Head of caudate nucleus (tissue), 42 donors: ENCODE measurements at places on chromosomes 5 and 9.

- DNase-seq: no peak
Observed at GRCh38 chr9:127253446-127253845, 11.1 kb upstream of the GARNL3 start.

DNA sequence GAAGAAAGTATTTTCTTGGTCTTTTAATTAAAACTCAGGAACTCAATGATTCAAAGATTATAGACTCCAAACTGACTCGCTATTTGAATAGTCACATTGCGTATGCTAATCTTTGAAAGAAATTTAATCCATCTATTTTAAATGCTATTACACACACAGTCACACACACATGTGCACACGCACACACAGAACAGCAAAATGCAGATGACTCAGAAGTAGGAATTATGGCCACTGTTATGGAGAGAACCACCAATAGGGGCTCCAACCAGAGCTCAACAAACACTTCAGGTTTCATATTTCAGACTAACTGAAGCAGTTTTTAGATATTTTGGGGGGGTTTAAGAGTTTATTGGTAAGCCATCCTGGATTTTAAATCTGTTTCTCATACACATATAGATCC lies 1917.9 kb downstream of the EFNA5 start:
- DNase-seq: no peak

GRCh38 chr5:146426853-146427618 lies 20.1 kb upstream of the TCERG1 start:
- DNase-seq: no peak

GRCh38 chr5:160442824-160443431 lies 21.3 kb downstream of the PTTG1 start:
- DNase-seq: no peak

- peak; percentile 80 for DNase-seq
Observed at GRCh38 chr9:126366366-126367011, 39.9 kb downstream of the MVB12B start.

DNA sequence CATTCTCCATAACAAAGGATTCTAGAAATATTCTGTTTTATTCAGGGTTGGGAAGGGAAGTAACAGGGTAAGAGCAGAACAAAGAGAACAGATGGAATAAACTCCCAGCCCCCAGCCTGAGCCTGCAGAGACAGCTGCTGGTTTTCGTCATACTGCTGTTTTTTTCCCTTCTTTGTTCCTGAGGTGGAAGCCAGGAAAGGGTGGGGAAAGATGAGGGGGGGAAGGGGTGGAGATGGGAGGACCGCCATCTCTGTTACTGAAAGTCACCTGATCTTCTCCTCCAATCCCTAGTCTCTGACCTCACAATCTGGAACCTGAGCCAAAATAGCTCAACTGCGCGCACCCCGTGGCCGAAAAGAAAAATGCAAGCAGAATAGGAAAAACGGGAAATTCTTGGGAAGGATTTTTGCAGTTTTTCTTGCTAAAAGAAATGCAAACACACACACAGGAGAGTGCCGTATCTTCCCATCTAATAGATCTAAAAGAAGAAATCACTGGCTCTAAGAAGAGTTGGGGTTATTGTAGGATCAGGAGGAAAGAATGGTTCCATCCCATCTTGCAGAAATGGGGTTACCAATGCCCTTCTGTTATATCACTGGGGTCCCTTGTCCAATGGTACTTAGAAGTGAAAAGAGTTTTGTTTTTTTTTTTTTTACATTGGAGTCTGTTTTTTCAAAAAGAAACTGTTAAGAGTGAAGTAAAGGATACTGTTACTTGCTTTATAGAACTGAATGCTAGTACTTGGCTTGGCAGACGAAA lies 57.9 kb downstream of the DIAPH1 start:
- DNase-seq: peak; percentile 91

DNA sequence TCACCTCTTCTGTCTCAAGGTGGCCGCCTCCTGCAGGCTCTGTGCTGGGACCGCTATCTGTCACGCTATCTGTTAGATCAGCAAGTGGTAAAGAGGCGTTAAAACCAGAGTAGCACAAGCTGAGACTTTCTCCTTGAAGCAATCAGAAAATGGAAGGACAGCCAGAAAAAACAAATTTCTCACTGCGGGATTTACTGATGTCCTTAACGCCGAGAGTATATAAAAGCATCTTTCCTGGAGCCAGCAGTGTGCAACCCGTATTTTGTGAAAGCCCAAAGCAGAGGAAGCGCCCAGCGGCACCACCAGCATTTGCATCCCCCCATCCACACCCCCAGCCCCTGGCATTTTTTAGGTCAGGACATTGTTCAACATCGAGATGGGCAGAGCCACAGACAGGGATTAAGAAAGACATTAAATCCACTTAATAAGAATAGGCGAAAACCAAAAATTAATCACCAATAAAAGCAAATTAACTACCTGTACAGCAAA lies 48.6 kb downstream of the DUSP1 start:
- DNase-seq: no peak

- DNase-seq: no peak
Observed at GRCh38 chr5:67338421-67338820, 141.8 kb upstream of the CD180 start.

DNA sequence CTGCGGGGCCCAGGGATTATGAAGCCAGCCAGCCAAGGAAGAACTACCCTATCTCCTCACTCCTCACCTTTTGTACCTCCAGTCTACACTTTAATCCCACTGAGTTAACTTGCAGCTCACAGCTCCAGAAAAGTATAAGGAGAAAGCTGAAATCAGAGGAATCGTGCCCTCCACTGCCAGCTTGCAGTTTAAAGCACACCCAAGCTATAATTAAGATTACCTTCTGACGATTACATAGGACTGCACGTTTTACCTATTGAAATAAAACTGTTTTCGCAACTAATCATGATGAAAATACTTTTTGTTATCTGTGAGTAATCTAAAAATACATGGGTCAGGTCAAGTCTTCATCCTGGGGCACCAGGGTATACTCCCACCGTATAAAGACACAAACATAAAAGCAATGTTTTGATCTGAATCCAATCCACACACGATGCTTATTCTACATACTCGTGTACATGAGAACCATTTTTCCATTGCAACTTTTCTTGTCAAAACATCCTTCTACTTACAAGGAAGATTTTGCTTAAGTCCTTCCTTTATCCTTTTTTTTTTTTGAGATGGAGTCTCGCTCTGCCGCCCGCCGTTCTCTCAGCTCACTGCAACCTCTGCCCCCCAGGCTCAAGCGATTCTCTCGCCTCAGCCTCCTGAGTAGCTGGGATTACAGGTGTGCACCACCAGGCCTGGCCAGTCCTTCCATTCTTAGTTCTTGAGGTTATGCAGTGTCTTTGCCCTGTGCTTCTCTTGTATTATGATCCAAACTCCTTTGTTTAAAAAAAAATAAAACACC lies 7.6 kb downstream of the RPL37 start:
- no peak for DNase-seq

DNA sequence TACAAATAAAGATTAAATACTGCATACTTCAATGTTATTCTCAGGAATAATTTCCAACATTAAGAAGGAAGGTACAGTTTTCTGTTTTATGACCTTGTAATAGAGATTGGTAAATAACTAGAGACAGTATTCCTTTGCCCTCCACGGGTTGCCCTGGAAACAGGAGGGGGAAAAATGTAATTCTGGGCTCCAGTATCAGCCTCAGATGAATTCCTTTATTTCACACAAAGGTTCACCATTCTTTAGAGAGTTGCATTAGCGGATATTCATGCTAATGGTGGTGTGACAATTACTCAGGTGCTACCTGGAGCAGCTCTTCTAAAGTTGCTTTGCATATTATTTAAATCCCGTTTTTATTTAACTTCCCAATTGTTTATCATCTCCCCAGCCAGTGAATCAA lies 42.6 kb downstream of the CETN3 start:
- DNase-seq: no peak

GRCh38 chr5:67377631-67378030 lies 181.0 kb upstream of the CD180 start:
- DNase-seq: peak; percentile 23

DNA sequence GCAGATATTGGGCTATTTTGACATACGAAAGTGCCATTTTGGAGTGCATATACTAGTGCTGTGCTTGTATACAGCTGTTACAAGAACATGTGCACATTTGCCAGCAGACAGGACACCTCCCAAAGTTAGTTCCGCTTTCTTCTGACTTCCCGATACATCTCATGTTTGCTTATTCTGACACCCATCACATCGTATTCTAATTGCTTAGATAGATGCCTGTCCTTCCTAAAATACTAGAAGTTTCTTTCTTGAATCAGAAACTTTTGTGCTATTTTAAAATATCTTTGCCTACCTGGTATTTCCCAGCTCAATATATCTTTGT lies 177.8 kb downstream of the TTLL11 start:
- no peak for DNase-seq

- no peak for DNase-seq
Observed at GRCh38 chr5:109453251-109453650, 43.5 kb upstream of the PJA2 start.

DNA sequence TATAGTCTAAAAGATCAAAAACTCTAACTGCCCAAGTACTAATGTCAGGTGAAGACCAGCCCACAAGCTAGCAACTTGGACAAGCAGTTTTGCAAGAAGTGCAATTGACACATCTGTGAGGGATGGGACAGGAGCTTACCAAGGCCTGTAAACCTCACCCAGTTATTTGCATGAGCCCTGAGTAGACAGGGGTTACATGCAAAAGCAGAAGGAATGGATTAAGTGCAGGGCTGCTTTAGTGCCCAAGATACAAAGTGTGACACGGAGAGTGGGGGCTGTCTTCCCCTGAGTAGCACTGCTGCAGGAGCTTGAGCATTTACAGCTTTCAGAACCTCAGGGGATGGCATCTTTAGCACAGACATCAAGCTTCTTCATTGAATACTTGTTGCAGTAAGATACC lies 286.7 kb downstream of the ELAVL2 start:
- DNase-seq: no peak

DNA sequence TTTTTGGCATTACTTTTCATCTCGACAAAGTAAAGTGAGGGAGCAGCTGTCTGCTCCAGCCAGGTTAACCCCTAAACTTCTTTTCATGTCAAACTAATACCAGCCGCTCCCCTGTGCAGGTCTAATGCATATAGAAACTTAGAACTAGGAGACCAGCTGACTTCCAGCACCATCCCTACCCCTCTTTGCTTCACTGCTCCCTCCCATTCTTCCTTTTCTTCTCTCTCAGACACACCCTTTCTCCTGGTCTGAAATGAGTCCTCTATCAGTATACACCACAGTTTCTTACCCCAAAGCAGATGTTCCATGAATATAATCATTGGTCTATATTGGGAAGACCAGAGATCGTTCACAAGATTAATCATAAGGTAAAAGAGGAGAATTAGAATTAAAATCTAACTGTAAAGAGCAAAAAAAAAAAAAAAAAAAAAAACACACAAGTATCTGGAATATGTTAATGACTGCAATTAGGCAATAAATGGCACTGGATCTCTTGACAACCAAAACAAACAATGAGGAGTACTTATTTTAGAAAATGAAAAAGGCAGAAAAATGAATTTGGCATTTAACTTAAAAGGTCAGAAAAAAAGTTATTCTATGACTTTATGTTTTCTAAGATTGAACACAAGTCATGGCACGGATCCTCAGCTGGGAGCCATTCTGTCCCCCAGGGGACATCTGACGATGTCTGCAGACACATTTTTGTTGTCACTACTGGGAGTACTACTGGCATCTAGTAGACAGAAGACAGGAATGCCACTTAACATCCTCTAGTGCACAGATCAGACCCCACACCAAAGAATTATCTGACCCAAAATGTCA lies 209.8 kb downstream of the PJA2 start:
- no peak for DNase-seq

DNA sequence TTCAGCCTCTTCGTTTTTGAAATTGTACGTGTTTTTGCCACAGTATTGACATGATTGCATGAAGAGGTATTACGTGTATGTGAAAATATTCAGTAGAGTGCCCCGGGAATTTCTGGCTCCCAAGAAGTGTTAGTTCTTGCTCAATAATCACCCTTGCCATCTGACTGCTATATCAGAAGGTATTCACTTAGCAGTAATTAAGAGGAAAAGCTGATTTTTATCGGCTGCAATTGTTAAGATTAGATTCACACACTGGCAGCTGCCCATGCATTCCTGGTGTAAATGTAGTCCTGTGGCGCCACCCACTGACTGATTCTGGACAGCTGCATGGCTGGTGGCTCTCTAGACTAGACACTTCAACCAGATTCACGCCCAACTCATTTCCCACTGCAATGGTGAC lies 440.1 kb upstream of the ADAMTS16 start:
- DNase-seq: peak; percentile 62

- DNase-seq: no peak
Observed at GRCh38 chr9:23554686-23555085, 271.4 kb downstream of the ELAVL2 start.

GRCh38 chr5:73908395-73908794 lies 282.4 kb downstream of the ARHGEF28 start:
- DNase-seq: no peak

DNA sequence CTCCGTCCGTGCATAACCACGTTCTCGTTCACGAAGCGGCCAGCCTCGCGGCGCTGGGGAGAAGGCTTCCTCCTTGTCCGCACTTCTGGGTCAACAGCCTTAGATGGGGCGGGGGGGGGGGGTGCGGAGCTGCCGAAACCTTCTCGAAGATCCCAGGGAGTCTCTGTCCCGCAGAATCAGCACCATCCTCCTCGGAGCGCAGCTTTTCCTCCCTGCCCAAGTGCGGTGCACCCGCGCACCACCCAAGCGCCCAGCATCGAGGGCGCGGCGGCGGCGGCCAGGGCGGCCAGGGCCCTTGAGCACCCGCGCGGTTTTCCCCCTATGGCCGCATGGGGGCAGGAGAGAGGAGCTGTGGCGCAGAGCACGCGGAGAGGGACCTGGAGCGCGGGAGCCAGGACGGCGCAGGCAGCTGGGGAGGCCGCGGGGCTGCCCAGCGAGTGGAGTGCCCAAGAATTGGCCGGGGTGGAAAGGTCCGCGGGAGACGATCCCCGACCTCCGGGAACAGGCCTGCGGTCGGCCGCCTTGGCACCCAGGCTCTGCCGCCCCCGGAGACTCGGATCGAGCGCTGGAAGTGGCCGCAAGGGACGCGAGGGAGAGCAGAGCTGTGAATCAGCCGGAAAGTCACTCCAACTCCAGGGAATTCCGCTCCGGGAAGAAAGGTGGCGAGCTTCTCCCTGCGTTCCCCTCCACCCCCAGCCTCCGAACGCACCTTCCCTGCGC lies 43.1 kb downstream of the TMEM174 start:
- peak; percentile 56 for DNase-seq

GRCh38 chr5:106019261-106019660 lies 1651.5 kb downstream of the EFNA5 start:
- no peak for DNase-seq

- peak; percentile 67 for DNase-seq
Observed at GRCh38 chr5:176365351-176366231, at the start of gene ARL10. Gene ARL10 (plus strand): TSS chr5:176365487. CDS start chr5:176365564, 77 bp downstream.

DNA sequence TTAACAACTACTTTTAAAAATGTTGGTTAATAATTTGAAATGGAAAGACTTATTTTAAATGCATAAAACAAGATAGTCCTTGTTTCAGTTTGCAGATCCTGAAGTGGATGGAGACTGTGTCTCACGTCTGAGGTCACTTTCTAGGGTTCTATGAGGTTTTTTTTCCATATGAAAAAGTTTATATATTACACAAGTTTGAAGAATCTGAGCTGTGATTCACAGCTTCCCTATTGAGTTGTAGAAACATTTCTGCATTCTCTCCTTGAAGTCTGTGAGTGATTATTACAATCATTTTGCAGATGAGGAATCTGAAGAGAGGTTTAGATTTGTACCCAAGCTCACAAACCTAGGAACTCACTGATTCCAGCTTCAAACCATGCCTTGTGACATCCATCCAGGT lies 442.5 kb upstream of the KLF4 start:
- no peak for DNase-seq
